Stimulated activated CD4-positive, alpha-beta T cell treated with anti-CD3 and anti-CD28 coated beads, Interleukin-1b, Interleukin-23, amount 100 ng/mL, for 24 hours (primary cell): ENCODE measurements at places on chromosomes 16 and 17.

- DNase-seq = no peak
Observed at GRCh38 chr17:78715000-78715771, 66.9 kb downstream of the CYTH1 start.

DNA sequence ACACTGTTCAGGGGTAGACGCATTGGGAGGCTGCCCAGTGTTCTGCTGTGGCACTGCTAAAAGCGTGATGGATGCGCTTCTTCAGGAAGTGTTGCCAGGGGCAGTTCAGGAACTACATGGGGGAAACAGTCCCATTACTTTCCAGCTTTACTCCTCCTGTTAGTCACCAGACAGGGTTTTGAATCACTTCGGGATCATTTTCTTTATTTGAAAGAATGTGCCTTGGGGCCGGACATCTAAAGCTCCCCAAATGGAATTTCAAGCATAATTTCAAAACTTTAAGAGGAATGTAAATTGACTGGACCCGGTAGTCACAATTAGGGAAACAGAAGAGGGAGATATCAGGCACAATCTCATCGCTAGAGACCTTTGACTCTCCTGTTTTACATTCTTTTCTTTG, 1.3 kb upstream of the KRTAP2-1 start:
- DNase-seq = no peak

DNA sequence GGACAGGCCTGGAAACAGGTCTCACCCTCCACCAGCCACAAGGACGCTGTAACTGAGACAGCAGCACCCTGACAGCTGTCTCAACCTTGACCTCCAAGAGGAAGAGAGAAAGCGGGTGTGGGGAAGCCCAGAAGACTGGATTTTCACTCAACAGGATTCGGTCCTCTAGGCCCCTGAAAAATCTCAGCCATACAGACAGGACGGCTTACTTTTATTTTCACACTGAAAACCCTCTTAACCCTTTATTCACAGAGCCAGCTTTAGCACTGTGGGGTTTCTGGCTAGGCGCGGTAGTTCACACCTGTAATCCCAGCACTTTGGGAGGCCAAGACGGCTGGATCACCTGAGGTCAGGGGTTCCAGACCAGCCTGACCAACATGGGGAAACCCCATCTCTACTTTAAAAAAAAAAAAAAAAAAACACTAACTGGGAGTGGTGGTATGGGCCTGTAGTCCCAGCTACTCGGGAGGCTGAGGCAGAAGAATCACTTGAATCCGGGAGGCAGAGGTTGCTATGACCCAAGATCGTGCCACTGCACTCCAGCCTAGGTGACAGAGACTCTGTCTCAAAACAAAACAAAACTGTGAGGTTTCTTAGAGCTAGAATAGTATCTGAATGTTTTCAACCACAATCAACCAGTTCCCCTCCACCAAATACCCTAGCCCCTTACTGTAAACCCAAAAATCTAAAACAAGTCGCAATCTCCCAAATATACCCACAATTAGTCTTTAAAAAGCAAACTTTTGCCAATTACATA, 5.3 kb downstream of the ANKRD11 start:
- no peak for DNase-seq

DNA sequence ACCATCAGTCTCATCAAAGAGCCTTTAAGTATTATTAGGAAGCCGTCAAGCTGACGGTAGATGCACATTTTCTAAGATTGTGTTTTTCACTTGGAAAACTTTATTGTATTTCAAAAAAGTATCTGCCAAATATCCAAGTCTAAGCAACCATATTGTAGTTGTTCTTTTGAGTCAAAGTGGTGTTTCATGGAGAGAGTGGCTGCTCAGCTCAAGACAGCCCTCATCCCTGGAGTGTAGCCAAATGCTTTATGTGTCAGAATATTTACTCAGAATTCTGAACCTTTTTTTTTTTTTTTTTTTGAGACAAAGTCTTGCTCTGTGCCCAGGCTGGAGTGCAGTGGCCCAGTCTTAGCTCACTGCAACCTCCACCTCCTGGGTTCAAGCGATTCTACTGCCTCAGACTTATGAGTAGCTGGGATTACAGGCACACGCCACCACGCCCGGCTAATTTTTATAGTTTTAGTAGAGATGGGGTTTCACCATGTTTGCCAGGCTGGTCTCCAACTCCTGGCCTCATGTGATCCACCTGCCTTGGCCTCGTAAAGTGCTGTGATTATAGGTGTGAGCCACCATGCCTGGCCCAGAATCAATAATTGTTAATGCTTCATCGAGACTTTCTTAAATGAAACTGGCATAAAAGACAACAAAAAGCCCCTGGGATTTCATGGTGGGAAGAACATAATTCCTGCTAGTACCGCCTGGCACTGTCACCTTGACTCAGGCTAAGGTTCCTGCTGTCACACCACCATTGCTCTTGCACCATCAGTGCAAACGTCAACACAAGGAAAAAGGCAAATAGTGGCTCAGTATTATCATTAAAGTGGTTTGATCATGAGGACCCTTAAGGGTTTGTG, 45.5 kb downstream of the PRKCA start:
- DNase-seq = no peak

- DNase-seq = peak; percentile 13
Observed at GRCh38 chr16:2881783-2882649, 999 bp upstream of the FLYWCH2 start.

DNA sequence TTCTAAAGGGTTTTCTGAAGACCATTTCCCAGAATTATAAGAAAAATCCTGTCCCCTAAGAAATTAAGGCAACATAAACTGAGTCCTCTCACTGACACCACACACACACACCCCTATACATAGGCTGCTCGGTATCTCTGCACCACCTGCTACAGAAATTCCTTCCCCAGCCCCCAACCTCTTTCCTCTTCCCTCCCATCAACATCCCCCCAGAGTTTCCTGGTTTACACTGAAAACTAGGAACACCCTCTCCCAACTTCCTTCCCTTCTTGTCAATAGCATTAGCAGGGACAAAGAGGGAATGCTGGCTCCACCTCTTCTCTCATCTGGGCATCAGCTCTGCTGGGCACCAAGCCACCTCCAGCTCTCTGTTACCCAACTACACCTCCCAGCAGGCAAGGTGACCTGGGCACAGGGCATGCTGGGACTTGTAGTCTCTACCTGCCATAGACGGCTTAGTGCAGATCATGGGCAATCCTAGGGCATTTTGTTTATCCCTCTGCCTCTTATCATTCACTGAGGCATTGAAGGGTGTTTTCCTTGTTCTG, 15.7 kb downstream of the CAVIN1 start:
- peak; percentile 35 for DNase-seq

GRCh38 chr17:9645851-9646545, 681 bp downstream of the USP43 start:
- no peak for DNase-seq

DNA sequence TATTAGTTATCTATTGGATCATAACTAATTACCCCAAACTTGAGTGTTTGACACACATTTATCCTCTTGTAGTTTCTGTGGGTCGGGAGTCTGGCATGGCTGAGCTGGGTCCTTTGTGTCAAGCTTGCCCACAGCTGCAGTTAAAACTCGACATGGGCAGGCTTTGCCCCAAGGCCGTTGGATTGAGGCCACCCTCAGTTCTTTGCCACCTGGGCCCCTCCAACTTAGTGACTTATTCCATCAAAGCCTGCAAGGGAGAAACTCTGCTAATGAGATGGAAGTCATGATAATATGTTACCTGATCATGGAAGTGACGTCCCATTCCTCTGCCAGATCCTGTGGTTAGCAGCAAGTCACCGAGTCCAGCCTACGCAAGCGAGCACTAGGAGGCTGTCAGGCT, 17.2 kb downstream of the TBCD start:
- DNase-seq = no peak
